ENCODE measurements at places on chromosomes 2 and 18.

DNA sequence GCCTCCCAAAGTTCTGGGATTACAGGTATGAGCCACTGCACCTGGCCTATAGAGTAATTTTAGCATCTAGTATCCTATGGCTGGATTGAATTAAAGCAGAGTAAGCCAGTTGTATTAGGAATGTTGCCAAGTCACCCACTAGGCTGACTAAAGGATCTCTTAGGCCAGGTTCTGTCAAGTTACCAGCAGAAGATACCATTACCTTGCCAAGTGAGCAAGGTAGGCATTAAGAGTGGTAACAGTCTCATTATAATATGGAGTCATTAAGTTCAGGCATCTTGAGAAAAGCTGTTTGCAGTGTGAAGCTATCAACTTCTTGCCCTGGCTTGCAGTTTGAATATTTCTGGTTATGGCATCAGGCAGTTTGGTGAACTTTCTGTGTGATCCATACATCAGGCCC is 37.0 kb upstream of the MTCL1 start:
- no peak for DNase-seq

GRCh38 chr2:202178346-202178958 is 59.9 kb downstream of the SUMO1 start:
- peak; percentile 61 for DNase-seq

GRCh38 chr2:47741101-47741500 is 41.8 kb upstream of the MSH6 start:
- DNase-seq = no peak

- no peak for DNase-seq
Measured at GRCh38 chr2:11540996-11541692, 7.3 kb downstream of the GREB1 start.

DNA sequence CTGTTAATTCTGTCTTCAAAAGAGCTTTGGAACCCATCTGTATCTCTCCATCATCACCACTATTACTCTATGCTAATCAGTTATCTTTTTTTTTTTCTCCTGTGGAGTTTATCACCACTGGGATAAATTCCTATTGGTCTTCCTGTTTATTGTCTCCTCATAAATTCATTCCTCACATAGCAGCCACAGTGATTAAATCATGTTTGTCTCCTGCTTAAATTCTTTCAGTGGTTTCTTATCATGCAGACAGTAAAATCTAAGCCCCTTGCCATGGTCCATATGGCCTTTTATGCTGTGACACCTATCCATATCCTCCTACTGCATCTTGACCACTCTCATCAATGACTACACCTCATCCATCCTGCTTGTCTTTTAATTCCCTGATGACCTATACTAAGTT is 239.8 kb upstream of the ZEB2 start:
- no peak for DNase-seq

DNA sequence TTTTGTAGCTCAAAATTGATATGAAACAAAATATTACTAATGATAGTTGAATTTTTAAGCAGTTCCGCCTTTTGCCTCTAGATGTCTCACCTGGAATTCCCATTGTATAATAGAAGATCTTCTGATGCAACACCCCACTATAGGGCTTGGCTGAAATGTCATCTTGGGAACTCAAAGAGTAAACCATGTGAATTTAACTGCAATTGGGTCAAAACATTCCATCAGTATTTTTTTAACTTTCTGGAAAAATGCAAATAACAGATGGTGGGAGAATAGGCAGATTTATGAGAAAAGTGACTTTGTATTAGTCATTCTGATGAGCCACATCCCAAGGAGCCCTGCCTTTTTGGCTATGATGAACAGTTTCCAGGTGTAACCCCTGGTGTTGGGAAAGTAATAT is 489.9 kb downstream of the NYAP2 start:
- DNase-seq = peak; percentile 24

DNA sequence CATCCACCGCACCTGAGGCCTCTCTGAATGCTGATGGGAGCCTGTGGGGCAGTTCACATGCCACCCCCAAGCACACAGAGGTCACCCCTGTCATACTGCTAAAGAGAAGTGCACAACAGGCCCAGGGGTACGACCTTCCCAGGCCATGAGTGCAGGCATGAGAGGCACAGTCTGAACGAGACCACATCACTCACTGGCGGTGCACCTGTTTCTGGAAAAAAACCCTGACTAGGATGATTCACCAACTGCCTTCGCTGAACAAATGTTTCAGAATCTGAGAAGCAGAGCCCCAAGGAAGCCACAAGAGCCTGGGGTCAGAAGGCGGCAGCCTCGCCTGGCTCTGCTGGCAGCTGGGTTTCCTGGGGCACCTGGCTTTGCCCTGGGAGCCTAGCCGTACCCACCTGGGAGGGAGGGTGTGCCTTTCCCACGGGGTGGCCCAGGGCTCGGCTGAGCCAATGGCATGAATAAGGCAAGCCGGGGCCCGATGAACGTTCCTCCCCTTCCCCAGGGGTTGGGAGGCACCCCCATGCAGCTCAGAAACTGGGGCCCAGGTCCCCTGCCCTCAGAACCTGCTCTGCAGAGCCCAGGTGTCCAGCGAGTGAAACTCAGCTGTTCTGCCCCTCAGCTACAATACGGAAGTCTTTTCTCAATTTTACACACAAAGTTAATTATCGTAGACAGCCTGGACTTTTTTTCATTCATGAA is 73.8 kb downstream of the HDAC4 start:
- DNase-seq = no peak

- no peak for DNase-seq
Measured at GRCh38 chr2:239687441-239687840, 286.6 kb upstream of the HDAC4 start.

GRCh38 chr2:61291851-61292575 is 130.0 kb downstream of the C2orf74 start:
- no peak for DNase-seq

- no peak for DNase-seq
Measured at GRCh38 chr2:64226611-64227010, 82.4 kb upstream of the PELI1 start.

GRCh38 chr18:22173221-22173927 is 4.0 kb downstream of the GATA6 start:
- DNase-seq = no peak

DNA sequence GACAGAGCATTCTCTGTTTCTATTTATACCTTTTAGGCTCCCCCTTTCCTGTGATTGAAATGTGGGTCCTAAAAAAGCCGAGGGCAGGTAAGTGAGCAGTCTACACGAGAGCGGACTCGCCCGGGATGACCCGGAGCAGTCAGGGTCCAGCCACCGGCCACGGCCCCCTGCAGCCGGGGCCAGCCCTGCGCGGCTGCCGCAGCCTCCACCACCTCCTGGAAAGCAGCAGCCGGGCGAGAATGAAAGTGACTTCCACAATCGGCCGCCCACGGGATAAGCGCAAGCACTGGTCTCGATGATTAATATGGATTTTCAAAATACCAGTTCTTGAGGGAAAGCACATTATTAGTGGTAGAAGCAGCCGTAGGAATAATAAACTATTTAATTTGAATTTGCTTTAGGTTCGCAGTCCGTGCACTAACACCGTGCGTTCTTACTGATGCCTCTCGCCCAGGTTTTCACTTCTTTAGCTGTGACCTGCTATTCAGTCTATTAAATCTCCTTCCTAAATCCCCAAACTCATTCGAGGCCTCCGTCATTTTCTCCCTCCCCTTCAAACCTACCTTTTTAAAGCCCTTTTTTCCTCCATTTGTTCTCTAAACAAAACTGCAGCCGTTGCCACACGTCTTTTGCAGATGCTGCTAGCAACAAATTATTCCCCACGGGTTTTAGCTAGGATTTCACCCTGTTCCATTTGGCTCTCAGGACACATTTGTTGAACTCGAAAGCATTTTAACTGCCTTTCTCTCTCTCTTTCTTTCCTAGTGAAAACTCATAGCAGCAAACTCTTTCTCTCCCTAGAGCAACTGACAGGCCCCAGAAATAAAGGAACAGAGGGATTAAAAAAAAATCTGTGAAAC is 1015.1 kb upstream of the PIK3C3 start:
- no peak for DNase-seq

GRCh38 chr2:159921752-159922404 is 123.9 kb upstream of the CD302 start:
- DNase-seq = peak; percentile 74

GRCh38 chr18:4232656-4233055 is 222.5 kb downstream of the DLGAP1 start:
- DNase-seq = no peak

DNA sequence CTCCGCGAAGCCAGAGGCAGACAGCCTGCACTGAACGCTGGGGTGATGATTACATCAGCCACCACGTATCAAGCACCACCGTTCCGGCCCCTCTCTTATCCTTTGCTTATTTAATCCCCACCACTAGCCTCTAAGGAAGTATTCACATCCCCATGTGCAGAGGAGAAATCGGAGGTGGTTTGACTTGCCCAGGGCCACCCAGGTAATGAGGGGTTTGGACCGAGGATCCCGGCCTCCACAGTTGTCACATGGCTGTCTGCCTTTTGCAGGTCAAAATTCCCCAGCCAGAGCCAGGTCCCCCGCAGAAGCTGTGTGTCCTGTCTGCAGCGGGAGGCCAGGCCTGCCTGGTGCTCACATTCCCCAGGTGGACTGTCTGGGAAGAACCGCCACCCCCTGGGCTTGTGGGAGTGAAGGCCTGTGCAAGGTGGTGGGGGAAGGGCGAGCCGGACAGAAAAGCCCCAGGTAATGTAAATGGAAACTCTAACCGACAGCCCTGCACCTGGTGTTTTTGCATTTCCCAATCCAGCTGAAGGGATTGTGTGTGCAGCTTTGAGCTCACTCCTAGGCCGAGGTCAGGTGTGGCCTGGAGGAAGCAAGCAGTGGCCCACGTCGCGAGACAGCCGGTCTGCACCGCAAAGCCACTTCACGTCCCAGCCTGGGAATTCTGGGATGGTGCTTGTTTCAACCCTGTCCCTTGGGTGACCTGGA is 108.5 kb upstream of the ID2 start:
- DNase-seq = no peak

GRCh38 chr2:10720947-10721395 is 459 bp upstream of the ATP6V1C2 start:
- peak; percentile 63 for DNase-seq

DNA sequence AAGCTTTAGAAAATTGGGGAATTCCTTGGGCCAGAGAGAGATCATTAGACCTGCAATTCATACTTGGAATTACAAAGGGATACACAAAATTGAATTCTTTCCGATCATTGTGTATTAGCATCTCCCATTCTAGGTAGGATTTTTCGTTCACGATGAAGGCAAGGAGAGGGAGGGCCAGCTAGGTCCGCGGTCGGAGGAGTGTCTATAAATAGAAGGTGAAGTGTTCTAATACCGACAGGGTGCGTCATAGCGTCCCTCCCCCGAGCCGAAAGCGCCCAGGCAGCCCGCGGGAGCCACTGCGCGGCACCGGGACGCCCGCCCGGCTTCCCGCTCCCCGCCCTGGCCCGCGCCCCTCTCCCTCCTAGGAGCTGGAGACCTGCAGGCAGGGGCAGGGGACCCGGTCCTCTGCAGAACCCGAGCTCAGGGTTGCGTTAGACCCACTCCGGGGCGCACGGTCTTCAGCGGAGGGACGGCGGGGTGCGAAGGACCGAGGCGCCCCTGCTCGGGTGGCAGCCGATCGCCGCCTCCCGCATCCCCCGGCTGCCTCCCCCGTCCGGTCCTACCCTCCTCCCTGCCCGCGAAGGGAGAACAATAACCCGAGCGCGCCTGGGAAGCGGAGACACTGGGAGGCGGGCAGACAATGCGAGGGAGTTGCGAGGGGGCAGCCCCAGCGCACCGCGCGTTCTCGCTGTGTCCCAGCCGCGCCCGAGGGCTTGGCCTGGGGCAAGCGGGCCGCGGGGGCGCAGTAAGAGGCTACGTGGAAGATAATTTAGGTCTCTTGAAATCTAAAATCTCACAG is 114.2 kb upstream of the SERTAD2 start:
- DNase-seq = peak; percentile 95

GRCh38 chr2:205524656-205525055 is 157.6 kb upstream of the NRP2 start:
- no peak for DNase-seq

DNA sequence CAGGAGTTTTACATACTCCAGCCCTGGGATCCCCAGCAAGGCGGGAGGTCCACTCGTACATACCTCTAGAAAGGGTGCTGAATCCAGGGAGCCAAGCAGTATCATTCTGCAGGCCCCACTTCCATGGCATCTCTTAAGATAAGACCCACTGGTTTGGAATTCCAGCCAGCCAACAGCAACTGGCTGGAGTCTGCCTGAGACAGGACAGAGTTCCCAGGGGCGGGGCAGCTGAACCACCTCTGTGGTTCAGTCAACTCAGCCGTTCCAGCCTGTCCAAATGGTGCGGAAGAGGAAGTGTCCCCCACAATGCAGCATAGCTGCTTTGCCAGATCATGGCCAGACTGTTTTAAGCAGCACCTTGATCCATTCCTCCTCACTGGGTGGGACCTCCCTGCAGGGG is 33.2 kb downstream of the ZNF892 start:
- DNase-seq = no peak

GRCh38 chr2:88059979-88060906 is 4.7 kb upstream of the KRCC1 start:
- DNase-seq = peak; percentile 44

GRCh38 chr2:190318931-190319554 is 583 bp downstream of the HIBCH start:
- DNase-seq = no peak

DNA sequence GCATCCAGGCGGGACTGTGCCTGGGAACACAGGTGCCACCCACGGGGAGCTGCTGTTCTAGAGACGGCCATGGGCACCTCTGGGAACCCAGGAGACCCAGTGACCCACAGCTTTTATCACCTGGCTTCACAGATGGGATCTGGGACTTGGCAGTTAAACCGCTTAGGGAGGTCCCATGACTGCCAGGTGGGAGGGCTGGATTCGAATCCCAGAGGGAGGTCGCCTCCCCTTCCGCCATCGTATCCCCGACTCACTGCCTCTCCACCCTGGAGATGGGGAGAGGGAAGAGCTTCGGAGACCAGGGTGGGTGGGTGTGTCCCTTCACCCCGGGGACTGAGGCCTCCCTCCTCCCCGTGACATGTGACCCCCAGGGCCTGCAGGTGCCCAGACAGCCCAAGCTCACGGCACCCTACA is 169.4 kb downstream of the RTP5 start:
- DNase-seq = no peak

DNA sequence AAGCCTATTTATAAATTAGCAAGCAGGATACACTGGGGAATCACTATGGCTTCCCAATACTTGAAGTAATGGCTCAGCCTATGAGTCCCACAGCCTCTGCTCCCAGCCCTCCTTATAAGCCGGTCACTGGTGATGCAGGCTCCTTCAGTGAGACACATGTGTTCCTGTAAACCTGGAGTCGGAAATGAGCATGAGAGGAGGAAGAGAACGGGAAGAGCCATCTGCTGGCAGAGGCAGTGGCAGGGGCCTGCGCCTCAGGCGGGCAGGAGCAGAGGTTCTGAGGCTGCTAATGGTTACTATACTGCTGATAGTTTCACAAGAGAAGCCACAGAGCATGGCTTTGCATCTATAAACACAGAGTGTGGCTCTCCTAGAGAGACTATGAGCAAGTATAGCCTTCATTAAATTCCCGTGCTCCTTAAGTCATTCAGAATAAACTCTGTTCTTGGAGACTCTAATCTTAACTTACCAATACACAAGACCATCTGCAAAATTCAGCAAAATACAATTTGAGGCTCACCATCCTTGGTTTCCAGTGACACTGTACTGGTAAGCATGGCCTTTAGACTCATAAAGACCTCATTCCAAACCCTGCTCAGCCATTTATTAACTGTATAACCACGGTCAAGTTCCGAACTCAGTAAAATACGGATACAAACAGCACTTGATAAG is 63.3 kb downstream of the FBXO15 start:
- DNase-seq = no peak

GRCh38 chr2:40450796-40451430 is 977 bp downstream of the SLC8A1 start:
- DNase-seq = no peak
